ENCODE measurements at places on chromosomes 4 and X.

GRCh38 chrX:87299563-87300160, 217.9 kb upstream of the KLHL4 start:
- DNase-seq: peak; percentile 2

GRCh38 chr4:150178161-150178560, 99.9 kb downstream of the DCLK2 start:
- no peak for DNase-seq

DNA sequence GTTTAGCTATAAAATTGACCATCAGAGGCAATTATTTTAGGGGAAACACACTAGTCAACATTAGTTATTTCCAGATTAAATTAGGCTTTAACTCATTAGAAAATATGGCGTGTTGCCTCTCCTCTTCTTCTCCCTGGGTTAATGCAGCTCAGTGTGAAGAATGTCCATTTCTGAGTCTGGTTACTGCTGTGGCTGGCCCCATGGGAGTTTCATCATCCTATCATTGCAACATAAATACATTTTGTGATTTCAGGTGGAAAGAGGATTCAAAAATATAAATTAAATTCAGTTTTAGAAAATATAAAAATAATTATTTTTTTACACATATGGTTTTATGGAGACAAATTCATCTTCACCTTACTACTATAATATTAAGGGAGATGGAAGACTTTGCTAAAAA, 288.5 kb upstream of the ARSJ start:
- no peak for DNase-seq

DNA sequence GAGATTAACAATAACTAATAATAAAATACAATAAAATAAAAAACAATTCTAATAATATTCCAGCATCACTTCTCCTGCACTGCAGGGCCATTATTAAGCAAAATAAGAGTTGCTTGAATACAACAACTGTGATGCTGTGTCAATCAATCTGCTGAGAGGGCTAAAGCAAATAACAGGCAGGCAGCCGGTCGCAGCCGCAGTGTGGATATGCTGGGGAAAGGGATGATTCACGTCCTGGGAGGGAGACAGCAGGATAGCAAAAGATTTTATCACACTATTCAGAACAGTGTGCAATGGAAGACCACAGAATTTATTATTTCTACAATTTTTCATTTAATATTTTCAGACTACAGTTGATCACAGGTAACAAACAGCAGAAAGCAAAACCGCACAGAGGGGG, 76.5 kb upstream of the SMARCAD1 start:
- no peak for DNase-seq

DNA sequence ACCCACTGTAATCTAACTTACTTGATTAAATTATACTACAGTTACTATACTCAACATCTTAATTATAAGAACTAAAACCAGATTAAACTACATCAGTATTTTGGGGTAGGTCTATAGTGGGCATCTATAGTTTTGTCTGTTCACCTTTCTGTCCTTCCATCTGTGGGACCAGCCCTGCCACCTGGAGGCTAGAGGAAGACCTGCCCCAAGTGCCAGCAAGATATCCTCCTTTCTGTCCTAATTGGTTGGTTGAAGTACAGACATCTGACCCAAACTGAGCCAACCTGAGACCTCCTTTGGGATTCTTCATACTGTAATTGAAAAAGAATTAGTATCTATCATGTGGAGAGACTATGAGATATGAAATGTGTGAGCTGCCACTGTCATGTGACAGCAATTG, 172.2 kb upstream of the TLL1 start:
- no peak for DNase-seq

GRCh38 chr4:23097251-23097650, 404.5 kb downstream of the GBA3 start:
- DNase-seq: peak; percentile 86

GRCh38 chrX:15497865-15498264, 2.7 kb upstream of the BMX start:
- DNase-seq: no peak

GRCh38 chr4:128289523-128290158, 2.0 kb upstream of the PGRMC2 start:
- no peak for DNase-seq
